ENCODE measurements at places on chromosomes 16 and 17.

DNA sequence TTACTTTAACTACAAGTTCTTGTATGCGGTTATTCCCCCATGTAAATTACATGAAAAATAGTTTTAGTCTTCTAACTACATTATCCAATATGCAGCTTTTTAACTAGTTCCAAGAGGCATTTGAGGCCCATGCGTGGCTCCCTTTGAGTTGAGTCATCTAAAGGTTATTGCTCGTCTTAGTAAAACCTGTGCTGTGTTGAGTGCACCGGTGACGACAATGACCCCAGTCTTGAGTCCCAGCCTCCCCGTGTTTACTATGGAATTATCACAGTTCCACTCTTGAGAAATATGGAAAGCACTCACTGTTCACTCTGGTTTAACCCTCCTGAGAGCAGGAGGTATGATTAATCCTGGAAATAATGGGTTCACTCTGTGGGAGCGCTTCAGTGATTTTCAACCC is 119.2 kb downstream of the PITPNC1 start:
- no peak for DNase-seq

- no peak for DNase-seq
These were observed 14.1 kb downstream of the SLC7A6OS start for GRCh38 chr16:68296693-68297092.

DNA sequence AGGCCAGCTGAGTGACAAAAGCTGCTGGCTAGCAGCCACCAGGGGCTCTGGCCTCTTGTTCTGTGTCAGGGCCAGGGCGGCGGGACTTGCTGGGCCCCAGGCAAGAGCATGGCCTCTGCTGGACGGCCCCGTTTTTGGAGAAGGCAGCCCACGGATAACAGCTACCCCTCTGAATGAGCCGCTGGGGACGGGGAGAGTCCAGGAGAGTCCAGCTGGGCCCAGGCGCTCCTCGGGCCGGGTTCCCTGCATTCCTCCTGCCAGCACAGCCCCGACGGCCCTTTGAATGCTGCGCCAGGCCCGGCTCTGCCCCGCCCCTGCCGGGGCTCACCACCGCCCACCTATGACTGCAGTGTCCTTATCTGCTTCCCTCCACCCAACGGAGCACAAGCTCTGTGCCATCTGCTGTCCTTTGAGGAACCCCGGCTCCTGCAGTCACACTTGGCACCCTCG is 33.4 kb downstream of the SLC7A5 start:
- DNase-seq: no peak

DNA sequence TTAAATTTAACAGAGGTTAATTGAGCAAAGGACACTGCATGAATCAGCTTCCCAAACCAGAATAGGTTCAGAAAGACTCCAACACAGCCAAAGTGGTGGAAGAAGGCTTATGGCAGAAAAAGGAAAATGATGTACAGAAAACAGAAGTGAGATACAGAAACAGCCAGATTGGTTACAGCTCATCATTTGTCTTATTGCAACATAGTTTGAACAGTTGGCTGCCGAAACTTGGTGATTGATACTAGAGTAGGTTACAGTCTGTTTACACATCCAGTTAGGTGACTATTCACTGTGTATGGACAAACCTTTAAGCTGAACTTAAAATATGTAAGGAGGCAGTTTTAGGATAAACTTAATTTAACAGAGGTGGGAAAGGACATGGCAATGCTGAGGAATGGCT is 18.3 kb downstream of the TMEM100 start:
- DNase-seq: no peak

- no peak for DNase-seq
These were observed 400.9 kb downstream of the SLC39A11 start for GRCh38 chr17:72691586-72691985.

DNA sequence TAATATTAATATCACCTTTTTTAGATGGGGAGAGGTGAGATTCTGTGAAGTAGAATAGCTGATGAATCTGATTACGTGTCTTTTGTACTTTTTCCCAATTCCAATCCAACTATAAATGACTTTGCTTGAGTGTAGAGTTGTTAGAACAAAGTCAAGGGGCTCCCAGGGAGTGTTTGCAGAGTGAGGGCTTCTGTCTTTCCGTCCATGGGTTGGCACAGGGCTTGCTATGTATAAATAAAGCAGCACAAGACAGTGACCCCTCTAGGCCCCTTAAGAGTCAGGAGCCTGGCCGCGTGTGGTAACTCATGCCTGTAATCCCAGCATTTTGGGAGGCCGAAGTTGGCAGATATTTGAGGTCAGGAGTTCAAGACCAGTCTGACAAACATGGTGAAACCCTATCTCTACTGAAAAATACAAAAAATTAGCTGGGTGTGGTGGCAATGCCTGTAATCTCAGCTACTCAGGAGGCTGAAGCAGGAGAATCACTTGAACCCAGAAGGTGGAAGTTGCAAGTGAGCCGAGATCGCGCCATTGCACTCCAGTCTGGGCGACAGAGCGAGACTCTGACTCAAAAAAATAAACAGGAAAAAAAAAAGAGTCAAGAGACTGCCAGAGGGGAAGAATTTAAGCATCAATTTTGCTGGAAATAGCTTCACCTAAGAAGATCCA is 127.9 kb upstream of the HS3ST3A1 start:
- DNase-seq: no peak

DNA sequence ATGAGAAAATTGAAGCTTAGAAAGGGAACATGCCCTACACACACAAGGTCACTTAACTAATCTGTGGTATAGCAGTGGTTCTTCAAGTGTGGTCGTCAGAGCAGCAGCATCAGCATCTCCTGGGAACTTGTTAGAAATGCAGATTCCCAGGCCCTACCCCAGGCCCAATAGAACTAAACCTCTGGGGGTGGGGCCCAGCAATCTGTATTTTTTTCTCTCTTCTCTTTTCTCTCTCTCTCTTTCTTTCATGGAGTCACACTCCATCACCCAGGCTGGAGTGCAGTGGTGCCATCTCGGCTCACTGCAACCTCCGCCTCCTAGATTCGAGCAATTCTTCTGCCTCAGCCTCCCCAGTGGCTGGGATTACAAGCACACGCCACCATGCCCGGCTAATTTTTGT is 3.9 kb downstream of the NLE1 start:
- DNase-seq: no peak

DNA sequence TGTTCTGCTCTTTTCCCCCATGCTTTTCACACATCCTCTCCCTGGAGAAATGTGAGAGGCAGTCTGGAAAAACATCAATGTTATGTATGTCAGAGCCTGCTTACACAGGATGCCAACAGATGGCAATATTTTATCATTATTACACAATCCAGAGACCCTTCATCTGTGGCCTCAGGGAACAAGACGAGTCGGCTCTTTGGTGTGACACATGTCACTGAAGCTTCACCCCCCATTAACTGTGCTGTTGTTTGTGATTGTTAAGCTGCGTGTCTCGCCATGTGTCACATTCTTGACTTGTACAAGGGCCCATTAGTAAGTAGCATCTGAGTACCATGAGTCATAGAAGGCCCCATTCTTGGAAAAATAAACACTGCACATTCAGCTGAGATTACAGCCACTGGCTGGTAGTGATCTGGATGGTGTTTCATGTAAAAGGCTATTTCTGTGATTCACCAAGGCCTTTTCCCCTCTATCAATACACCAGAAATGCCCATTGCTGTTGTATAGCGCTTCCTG is 682.1 kb upstream of the SOX9 start:
- no peak for DNase-seq

- DNase-seq: no peak
These were observed 111.1 kb upstream of the HAS3 start for GRCh38 chr16:68994324-68994723.

- peak; percentile 38 for DNase-seq
These were observed 7.5 kb downstream of the EIF1 start for GRCh38 chr17:41695954-41696757.

GRCh38 chr17:43314611-43315011 is 80.8 kb upstream of the RNU2-1 start:
- DNase-seq: no peak

DNA sequence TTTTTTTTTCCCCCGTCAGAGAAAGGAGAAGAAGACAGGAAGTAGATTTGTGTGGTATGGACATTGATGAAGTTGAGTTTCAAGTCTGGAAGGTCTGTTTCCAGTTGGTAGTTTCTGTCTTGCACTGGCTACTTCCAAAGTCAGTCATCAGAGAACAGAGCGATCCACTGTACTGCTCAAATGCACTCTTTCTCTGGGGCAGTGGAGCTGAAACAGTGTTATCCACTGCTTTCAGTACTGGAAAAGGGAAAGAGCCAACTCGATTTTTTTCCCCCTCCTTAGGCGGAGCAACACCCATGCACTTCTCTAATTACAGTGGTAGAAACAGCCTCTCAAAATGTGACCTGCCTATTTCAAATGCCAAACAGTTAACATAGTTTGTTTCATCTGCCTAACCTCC is 7.4 kb downstream of the PRKCA start:
- no peak for DNase-seq

GRCh38 chr17:64006361-64007088 is 8.4 kb downstream of the PRR29 start:
- no peak for DNase-seq

GRCh38 chr16:74626741-74627416 is 20.0 kb upstream of the GLG1 start:
- DNase-seq: no peak
